RKO (cell line): ENCODE measurements at places on chromosomes 6 and 20.
A peak's percentile ranks its signal among the peaks of the same experiment; 100 is the strongest.

DNA sequence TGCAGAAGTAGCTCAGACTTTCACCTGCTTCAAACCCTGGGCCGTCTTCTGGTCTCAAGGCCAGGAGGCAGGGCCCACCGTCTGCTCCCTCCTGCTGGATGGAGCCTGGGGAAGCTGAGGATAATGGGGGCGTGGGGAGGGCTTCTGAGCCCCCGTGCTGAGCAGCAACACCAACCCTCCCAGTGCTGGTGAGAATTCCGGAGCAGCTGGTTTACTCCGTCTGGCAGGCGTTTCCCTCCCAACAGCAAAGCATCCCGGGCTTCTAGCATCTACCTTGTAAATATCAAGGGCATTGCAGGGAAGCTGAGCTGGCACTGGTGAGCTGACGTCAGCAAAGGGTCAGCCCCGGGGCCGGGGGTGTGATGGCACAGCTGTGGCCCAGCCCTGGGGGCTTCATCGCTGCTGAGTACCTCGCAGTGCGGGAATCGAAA, 16.8 kb upstream of the CHRNA4 start:
- DNase-seq: no peak

DNA sequence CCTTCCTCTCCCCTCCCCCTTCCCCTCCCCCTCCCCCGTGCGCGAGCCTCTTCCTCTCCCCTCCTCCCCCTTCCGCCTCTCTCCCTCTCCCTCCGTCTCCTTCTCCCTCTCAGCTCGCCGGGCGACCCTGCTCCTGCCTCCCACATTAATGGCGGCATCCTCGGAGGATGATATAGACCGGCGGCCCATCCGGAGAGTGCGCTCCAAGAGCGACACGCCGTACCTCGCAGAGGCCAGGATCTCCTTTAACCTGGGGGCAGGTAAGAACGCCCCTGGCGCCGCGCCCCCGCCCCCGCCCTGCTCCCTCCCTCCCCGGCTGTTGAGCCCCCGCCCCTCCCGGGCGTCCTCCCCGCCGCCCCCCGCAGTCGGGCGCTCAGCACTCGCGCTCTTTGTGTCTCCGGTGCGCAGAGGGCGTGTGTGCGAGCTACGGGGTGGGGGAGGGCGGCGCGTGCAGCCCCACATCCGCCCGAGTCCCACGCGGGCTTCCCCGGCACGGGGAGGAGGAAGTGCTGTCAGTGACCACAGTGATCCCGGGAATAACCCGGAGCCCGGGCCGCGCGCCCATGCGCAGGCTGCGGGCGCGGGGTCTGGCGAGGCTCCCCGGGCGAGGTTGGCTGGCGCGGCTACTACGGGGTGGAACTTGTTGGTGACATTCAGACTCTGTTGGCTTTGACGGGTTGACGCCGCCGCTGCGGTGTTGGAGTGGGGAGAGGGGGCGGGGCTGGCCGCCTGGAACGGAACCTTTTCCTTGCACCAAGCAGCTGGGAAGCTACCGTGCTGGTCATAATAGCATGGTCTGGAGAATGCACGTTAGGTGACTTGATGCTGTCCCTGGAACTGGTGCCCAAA, 33.2 kb downstream of the PHACTR1 start:
- no peak for DNase-seq

DNA sequence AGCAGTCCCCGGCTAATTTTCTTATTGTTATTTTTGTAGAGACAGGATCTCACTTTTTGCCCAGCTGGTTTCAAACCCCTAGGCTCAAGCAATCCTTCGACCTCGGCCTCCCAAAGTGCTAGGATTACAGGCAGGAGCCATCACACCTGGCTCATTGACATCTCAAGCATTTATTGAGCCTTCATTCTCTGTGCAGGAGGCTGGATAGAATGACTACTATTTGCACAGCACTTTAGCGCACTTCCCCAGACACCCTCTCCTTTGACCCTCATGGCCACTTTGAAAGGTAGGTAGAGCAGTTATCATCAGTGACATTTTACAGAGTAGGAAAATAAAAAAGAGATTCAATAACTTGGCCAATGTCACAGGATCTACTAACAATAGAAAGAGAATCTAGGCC, 124.0 kb upstream of the STXBP5 start:
- DNase-seq: no peak

DNA sequence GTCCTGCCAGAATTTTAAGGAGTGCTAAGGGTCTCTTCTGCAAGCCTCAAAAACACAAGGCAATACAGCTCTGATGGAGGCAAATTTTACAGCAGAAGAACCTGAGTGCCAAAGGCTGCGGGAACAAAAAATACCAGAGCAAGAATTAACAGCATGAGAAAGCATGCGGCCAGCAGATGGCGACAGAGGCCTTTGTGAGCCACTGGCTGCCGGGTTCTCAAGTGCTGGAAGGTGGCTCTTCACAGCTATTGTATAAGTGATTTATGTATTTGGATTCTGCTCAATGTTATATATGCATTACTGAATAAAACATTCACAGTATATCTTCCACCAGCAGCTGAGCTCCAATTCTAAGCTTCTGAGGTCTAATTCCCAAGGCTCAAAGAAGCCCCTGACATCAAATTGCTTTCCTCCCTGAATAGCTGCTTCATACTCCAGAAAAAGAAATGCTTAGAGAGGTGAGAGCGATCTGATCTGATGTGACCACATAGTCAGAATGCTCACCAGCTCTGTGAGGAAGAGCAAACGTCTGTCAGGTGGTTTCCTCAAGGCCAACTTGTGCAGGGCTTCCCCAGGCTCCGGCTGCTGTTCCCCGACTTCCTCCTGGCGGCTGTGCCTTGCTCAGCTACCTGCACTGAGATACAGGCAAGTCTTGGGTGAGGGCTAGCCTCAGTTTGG, 58.6 kb downstream of the PPP1R3G start:
- peak; percentile 78 for DNase-seq

DNA sequence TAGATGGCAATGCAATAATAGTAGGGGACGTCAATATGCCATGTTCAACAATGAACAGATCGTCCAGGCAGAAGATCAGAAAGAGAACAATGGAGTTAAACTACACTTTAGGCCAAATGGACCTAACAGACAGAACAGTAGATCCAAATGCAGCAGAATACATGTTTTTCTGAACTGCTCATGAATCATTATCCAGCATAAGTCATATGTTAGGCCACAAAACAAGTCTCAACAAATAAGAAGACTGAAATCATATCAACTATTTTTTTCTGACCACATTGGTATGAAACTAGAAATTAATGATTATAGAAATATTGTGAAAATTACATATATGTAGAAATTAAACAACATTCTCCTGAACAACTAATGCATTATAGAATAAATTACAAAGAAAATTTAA, 10.2 kb upstream of the DEFB125 start:
- DNase-seq: no peak
